ENCODE measurements at places on chromosomes 13 and 19. TPM values are rescaled to one million over a fixed set of nuclear protein-coding genes. Genes with fewer than 3 reads are reported as not detected.

DNA sequence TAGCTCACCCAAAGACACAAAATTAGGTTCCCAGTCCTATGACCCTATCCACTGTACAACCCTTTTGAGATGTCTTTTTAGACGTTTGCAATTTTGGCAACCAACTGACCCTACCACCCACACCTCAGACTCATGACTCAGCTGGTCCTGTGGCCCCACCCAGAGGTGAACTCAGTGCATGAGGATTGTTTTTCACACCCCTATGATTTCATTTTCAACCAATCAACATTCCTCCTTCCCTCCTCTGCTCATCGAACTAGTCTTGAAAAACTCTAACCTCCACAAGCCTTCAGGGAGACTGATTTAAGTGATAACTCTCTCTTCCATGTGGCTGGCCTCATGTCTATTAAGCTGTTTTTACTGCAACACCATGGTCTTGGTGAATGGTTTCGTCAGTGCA is 350.7 kb downstream of the UQCRFS1 start:
- DNase-seq: no peak

- DNase-seq: no peak
These were observed 27.4 kb upstream of the CYP4F8 start for GRCh38 chr19:15587663-15588062.

- no peak for DNase-seq
These were observed 246.3 kb downstream of the LACC1 start for GRCh38 chr13:44125943-44126469.

GRCh38 chr13:48631441-48631840 is 22.3 kb upstream of the CYSLTR2 start:
- DNase-seq: no peak

- no peak for DNase-seq
These were observed 41.6 kb upstream of the HNRNPA1L2 start for GRCh38 chr13:52600666-52601065.

DNA sequence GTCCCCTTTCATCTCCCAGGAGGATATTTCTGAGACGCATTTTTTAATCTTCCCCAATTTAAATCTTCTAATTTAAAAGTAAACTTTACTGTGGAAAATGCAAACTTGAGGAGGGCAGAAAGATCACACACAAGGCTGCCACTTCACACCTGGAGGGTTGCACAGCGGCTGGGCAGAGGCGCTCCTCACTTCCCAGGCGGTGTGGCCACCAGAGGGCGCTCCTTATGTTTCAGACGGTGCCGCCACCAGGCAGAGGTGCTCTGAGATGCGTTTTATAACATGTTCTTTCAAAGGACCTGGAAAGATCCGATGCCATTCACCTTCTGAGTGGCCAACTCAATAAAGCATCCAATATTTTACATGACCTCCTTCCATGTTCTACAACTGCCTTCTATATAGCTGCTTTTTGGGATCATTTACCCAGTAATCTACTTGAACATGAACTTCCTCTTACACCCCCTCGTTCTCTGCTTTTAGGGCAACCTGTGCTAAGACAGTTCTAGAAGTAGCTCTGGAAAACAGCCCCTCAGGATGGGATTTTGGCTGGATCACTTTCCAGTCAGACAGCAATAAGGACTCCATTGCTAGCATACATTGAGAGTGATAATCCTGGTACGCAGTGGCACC is 14.8 kb upstream of the MTUS2 start:
- no peak for DNase-seq

GRCh38 chr19:33677745-33678426 is 56.1 kb downstream of the CHST8 start:
- DNase-seq: no peak

DNA sequence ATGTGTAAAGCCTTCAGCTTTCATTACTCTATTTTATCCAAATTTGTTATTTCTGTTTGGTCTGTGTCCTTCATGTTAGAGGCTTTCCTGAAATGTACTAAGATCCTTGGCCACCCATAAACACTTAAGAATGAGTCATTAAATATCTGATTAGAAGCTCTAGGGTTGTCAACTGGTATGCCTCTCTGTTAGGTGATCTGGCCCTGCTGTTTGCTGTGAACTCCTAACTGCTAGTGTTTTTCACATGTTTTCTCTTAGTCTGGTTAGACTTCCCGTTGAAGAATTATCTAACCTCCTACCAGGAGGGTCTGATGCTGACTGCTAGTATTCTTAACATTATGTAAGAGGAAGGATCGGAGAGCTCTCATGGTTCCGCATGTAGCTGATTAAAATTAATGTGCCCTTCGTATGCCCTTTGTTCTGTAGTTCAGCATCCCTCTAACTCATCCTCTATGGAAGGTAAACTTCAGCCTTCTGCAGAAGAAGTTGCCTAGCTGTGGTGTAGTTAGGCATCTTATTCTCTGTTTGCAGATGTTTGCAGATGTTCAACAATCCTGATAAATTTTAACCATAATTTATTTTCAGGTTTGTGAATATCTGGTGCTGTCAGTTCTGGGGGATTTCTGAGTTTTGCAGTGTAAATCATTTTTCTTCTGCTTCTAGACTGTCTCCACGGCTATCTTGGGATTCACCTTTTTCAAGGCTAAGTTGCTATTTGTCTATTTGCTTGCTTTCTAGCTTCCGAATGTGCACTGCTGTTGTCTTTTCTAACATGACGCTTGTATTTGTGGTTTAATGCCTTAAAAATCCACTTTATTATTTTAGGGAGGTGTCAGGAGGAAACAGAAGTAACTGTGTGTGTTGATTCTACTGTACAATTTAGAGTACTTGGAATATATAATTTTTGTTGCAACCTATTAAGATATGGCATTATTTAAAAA is 207.2 kb upstream of the SPRY2 start:
- DNase-seq: no peak

GRCh38 chr19:7992575-7992974 is 12.9 kb downstream of the ELAVL1 start:
- no peak for DNase-seq

The CCNE1 gene
- 9.7 TPM for polyA plus RNA-seq

The TTYH1 gene
- 7.5 TPM for polyA plus RNA-seq

The GFY gene
- not detected for polyA plus RNA-seq
